ENCODE measurements at places on chromosomes 13 and 19. TPM values are rescaled to one million over a fixed set of nuclear protein-coding genes. Genes with fewer than 3 reads are reported as not detected.

FBXO17 gene
- 27.2 TPM for total RNA-seq

SIGLEC11 gene
- total RNA-seq: not detected

CAPS gene
- 3.7 TPM for total RNA-seq

LYL1 gene
- 1.3 TPM for total RNA-seq

KCNN1 gene
- total RNA-seq: 0.03 TPM

FUT3 gene
- total RNA-seq: not detected

YIPF2 gene
- total RNA-seq: 141 TPM
